ENCODE measurements at places on chromosomes 7 and 10. TPM values are rescaled to one million over a fixed set of nuclear protein-coding genes. Genes with fewer than 3 reads are reported as not detected.

Gene LGI1
- 0.91 TPM for total RNA-seq

Gene NANOS1
- total RNA-seq: 5.9 TPM

Gene C10orf143
- total RNA-seq: 5.6 TPM

Gene WNT8B
- 1.8 TPM for total RNA-seq

Gene OPALIN
- not detected for total RNA-seq

Gene DDIT4
- 259 TPM for total RNA-seq

Gene ARHGEF35
- 7.8 TPM for total RNA-seq

Gene NYAP1
- 16.9 TPM for total RNA-seq

GRCh38 chr7:20241911-20242261 lies 24.7 kb upstream of the MACC1 start:
- no peak overlapping the region for H3K27ac ChIP-seq
- no peak for DNase-seq
- no peaks in the 10 kb centered on the region for H3K4me1 ChIP-seq
- no peaks in the 10 kb centered on the region for H3K27me3 ChIP-seq

GRCh38 chr10:10824591-10825148 lies 193.0 kb upstream of the CELF2 start:
- no peaks in the 10 kb centered on the region for H3K36me3 ChIP-seq
- no peak overlapping the region for H3K4me3 ChIP-seq
- H3K27ac ChIP-seq: no peak overlapping the region
- no peak for DNase-seq

GRCh38 chr7:69982197-69982596 lies 383.9 kb downstream of the AUTS2 start:
- no peaks in the 10 kb centered on the region for H3K27me3 ChIP-seq
- DNase-seq: no peak
- no peaks in the 10 kb centered on the region for H3K36me3 ChIP-seq
- no peaks in the 10 kb centered on the region for H3K4me1 ChIP-seq
- H3K4me3 ChIP-seq: no peak overlapping the region
- no peak overlapping the region for H3K27ac ChIP-seq

DNA sequence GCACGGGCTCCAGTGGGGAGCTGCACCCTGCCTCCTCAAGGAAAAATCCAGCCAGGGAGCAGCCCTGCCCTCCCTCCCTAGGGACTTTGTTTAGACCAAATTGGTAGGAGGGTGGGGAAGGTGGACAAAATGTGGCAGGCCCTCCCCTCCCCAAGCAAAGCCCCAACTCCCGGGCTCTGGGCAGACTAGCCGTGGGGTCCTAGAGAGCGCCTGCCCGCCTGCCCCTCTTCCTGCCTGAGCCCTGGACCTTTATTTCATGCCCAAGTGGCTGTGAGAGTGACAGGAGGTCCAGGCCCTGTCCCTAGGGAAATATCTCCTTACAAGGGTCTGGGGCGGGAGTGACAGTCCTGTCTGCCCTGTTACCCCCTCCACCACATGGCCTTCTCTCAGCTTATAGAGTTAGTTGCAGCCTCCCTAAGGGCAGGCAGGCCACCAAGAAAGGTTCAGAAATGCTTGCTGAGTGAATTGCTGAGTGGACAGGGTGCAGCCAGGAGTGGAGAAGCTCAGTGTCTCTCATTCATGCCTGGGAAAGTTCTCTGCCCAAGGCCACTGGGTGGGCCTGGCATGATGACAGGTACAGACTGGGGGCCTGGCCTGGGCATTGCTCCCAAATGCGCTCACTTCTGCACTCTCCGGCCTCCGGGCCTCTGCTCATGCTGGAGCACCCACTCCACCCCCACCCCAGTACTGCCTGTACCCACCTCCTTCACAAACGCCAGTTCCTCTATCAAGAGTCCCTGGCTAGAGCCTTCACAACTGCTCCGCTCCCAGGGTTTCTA lies 25.2 kb downstream of the DNAJB12 start:
- DNase-seq: no peak
- no peak overlapping the region for H3K4me3 ChIP-seq
- H3K4me1 ChIP-seq: peaks cover 32% of the 10 kb centered on the region
- no peaks in the 10 kb centered on the region for H3K27me3 ChIP-seq
- no peaks in the 10 kb centered on the region for H3K36me3 ChIP-seq
- H3K27ac ChIP-seq: peak overlapping the region; percentile 56

GRCh38 chr10:24790599-24790998 lies 66.9 kb upstream of the ARHGAP21 start:
- H3K4me1 ChIP-seq: no peaks in the 10 kb centered on the region
- H3K27me3 ChIP-seq: no peaks in the 10 kb centered on the region
- H3K36me3 ChIP-seq: no peaks in the 10 kb centered on the region
- no peak for DNase-seq

GRCh38 chr10:132994185-132994796 lies 51.9 kb upstream of the CFAP46 start:
- H3K4me3 ChIP-seq: no peak overlapping the region
- no peak for DNase-seq
- H3K27ac ChIP-seq: no peak overlapping the region
- no peaks in the 10 kb centered on the region for H3K36me3 ChIP-seq
- no peaks in the 10 kb centered on the region for H3K4me1 ChIP-seq
- H3K27me3 ChIP-seq: peaks cover 3% of the 10 kb centered on the region

- H3K27ac ChIP-seq: no peak overlapping the region
- no peak overlapping the region for H3K4me3 ChIP-seq
- H3K27me3 ChIP-seq: no peaks in the 10 kb centered on the region
- H3K4me1 ChIP-seq: no peaks in the 10 kb centered on the region
- H3K36me3 ChIP-seq: no peaks in the 10 kb centered on the region
These were observed 44.2 kb upstream of the FRMD4A start for GRCh38 chr10:14374745-14375445.

- H3K36me3 ChIP-seq: no peaks in the 10 kb centered on the region
- no peak for DNase-seq
- peaks cover 39% of the 10 kb centered on the region for H3K4me1 ChIP-seq
- peak overlapping the region; percentile 92 for H3K4me3 ChIP-seq
- peak overlapping the region; percentile 99 for H3K27ac ChIP-seq
These were observed 2.7 kb downstream of the ZMIZ1 start for GRCh38 chr10:79071396-79071923.

DNA sequence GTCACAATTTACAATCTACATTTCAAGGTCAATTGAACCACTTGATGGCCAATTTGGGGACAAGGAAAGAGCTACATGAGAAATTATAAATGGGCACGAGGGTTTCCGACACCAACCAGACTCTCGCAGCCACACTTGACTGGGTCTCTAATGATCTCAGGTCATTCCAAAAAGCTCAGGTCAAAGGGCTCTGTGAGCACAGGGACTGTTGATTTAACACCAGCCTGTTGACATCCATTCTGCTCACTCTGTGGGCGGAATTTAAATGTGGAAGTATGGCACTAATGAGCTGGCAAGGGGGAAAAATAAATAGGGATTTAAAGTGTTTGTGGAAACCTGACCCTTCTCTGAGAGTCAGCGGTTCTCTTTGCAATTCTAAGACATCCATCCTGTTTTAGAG lies 810.7 kb upstream of the AUTS2 start:
- DNase-seq: no peak
- no peaks in the 10 kb centered on the region for H3K36me3 ChIP-seq
- no peak overlapping the region for H3K27ac ChIP-seq
- H3K4me1 ChIP-seq: no peaks in the 10 kb centered on the region
- H3K4me3 ChIP-seq: no peak overlapping the region
- H3K27me3 ChIP-seq: no peaks in the 10 kb centered on the region

- H3K27me3 ChIP-seq: no peaks in the 10 kb centered on the region
- H3K4me1 ChIP-seq: no peaks in the 10 kb centered on the region
- H3K36me3 ChIP-seq: no peaks in the 10 kb centered on the region
- DNase-seq: no peak
- H3K4me3 ChIP-seq: no peak overlapping the region
These were observed 175.1 kb upstream of the HDAC9 start for GRCh38 chr7:18320422-18320821.

- H3K36me3 ChIP-seq: no peaks in the 10 kb centered on the region
- no peak overlapping the region for H3K4me3 ChIP-seq
- H3K27ac ChIP-seq: no peak overlapping the region
- no peak for DNase-seq
- no peaks in the 10 kb centered on the region for H3K4me1 ChIP-seq
These were observed 111.8 kb upstream of the ZNF32 start for GRCh38 chr10:43760514-43760913.

DNA sequence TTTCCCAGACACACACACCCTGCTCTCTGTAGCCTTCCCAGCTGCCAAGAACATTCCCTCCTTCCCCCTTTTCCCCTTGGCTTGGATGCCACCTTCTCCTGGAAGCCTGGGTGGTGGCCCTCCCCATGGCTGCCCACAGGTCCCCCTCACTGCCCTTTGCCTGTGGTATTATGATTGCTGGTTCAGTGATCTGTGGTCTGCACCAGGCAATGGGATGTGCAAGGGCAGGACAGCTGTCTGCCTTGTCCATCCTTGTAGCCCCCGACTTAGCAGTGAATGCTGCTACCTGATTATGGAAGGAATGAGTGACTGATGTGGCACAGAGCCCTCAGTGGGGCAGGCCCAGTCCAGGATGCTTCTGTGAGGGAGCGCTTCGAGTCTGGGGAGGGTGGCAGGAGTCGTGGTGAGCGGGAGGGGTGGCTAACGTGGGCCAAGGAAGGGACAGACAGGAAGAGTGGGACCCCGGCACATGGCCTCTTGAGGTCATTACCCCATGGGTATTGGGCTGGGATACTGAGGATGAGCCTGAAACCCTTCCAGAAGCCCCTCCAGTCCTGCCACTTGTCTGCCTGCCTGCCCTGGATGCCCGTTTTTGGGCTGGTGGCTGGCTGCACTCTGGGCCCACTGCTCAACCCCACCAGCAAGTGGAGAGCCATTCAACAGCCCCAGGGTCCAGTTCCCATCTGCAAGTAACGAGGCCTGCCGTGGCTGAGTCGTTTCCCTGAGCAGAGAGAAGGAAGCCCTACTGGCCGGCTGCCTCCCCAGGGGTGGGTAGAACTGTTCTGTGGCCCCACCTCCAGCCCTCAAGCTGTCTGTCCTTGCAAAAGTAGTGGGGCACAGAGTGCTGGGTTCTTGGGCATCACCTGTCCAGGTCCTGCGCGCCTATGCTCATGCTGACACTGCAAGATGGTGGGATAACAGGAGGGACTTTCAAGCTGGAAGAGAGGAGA lies 8.8 kb downstream of the CHST3 start:
- DNase-seq: no peak
- H3K27ac ChIP-seq: no peak overlapping the region
- peaks cover 9% of the 10 kb centered on the region for H3K4me1 ChIP-seq

- no peak overlapping the region for H3K4me3 ChIP-seq
- no peak overlapping the region for H3K27ac ChIP-seq
- no peaks in the 10 kb centered on the region for H3K27me3 ChIP-seq
- no peaks in the 10 kb centered on the region for H3K36me3 ChIP-seq
- DNase-seq: no peak
- H3K4me1 ChIP-seq: no peaks in the 10 kb centered on the region
These were observed 8.0 kb downstream of the AASS start for GRCh38 chr7:122136078-122136477.

DNA sequence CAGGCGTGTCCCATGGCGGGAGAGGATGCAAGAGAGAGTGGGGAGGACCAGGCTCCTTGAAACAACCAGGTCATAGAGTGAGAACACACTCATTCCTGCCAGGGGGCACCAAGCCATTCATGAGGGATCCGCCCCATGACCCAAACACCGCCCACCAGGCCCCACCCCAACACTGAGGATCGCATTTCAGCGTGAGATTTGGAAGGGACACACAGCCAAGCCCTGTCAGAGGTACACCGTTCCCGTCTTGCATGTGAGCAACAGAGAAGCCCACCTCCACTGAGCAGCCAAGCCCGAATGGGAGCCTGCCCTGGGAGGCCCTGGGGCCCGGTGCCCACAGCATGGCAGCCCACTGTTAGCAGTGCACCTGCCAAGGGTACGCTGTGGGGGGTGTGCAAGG lies 7.9 kb upstream of the ARPC1B start:
- no peaks in the 10 kb centered on the region for H3K36me3 ChIP-seq
- no peak overlapping the region for H3K27ac ChIP-seq
- no peak overlapping the region for H3K4me3 ChIP-seq
- H3K4me1 ChIP-seq: no peaks in the 10 kb centered on the region

- no peak overlapping the region for H3K4me3 ChIP-seq
- no peaks in the 10 kb centered on the region for H3K27me3 ChIP-seq
- no peak for DNase-seq
- H3K27ac ChIP-seq: no peak overlapping the region
- no peaks in the 10 kb centered on the region for H3K4me1 ChIP-seq
These were observed 39.2 kb downstream of the CAMK2B start for GRCh38 chr7:44286182-44286617.

DNA sequence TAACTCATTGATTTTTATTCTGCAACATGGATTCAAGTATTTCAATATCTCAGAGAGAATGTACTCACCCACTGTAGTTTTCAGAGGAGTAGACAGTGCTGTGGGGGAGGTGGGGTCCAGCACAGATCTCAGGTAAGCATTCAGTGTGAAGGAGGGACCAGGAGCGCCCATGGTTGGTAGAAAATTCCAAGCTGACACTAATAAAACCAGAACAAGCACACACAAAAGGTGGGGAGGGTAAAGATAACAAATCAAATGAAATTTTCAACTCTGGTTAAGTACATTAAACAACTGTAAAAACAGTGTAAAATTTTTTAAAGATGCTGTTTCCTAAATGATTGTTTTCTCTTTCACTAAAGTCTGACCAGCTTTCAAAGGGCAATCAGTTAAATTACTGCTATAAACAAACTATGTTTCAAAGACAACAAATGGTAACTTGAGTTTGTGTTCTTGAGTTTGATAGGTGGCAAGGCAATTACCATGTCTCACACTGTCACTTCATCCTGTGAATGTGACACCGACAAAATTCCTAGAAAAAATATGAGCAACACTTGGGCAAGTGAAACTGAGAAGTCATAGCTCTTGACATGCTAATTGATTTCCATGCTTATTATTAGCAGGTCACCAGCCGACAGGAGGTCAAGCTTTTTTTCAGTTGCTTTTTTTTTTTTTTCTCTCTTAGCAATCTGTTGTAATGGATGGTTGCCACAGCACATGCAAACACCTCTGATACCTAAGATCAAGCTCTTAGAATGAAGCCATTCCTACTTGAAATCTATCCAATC lies 205.8 kb upstream of the SLC26A5 start:
- H3K27ac ChIP-seq: no peak overlapping the region
- H3K4me1 ChIP-seq: no peaks in the 10 kb centered on the region
- no peak overlapping the region for H3K4me3 ChIP-seq
- H3K27me3 ChIP-seq: no peaks in the 10 kb centered on the region

DNA sequence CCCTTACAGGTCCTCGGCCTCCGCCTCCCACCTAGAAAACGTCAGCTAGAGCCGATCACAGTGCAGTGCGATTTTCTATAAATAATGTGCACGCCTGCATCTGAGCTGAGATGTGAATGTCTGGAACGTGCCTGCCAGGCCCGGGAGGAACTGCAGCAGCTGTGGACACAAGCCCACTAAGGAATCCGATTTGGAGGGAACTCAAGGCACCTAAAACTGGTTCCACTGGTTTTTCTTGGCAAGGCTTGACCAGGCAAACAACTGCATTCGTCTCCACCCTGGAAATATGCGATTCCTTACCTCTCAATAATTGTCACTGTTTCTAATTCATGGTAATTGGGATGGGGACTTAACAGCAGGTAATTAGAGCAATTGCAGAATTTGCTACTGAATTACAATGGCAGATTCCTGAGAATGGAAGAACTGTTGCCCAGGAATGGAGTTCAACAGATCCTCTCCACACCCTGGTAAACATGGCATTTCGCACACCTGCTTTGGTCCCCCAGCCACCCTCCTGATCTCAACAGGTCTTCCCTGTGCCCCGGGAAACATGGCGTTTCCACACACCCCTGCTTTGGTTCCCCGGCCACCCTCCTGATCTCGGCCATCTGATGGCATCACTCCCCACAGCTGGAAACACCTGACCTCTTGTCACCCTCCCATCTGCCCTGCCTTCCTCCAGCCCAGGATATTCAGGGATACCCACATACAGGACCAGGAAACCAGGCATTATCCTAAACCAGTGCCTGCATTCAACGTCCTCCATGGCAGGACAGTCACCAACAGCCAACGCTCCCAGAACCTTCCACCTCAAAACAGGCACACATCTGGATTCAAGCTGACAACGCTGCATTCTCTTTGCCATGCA lies 76.0 kb downstream of the DIP2C start:
- no peaks in the 10 kb centered on the region for H3K36me3 ChIP-seq
- no peaks in the 10 kb centered on the region for H3K27me3 ChIP-seq
- H3K4me1 ChIP-seq: peaks cover 18% of the 10 kb centered on the region
- peak; percentile 92 for DNase-seq
